A549 treated with RU486 at 1 μM for 4 hours (cell line): ENCODE measurements at places on chromosomes 5 and 9. TPM values are rescaled to one million over a fixed set of nuclear protein-coding genes. Genes with fewer than 3 reads are reported as not detected.

ANXA2R gene
- 1.9 to 3.0 TPM (median 2.2 TPM) in 5 replicates for total RNA-seq

ACOT12 gene
- 0.17 TPM in 1 of 5 replicates, not detected in the others for total RNA-seq

OTP gene
- total RNA-seq, result 0.08 to 0.19 TPM (median 0.13 TPM) in 4 of 5 replicates, not detected in the other

SPATA9 gene
- 0.42 TPM in 1 of 5 replicates, not detected in the others for total RNA-seq

NTRK2 gene
- total RNA-seq, result 0.01 to 0.07 TPM in 2 of 5 replicates, not detected in the others

CER1 gene
- not detected in 5 replicates for total RNA-seq

CTSV gene
- 10.4 to 14.9 TPM (median 12.9 TPM) in 5 replicates for total RNA-seq

ANKRD18A gene
- 4.9 to 11.4 TPM (median 10.5 TPM) in 5 replicates for total RNA-seq

LNPEP gene
- total RNA-seq, result 3.7 to 7.7 TPM (median 7.3 TPM) in 5 replicates

CENPH gene
- 15.6 to 35.5 TPM (median 31.7 TPM) in 5 replicates for total RNA-seq

LEAP2 gene
- 0.56 to 1.1 TPM (median 0.76 TPM) in 5 replicates for total RNA-seq

WNT8A gene
- total RNA-seq, result not detected in 5 replicates

RUSC2 gene
- 19.3 to 28.0 TPM (median 24.6 TPM) in 5 replicates for total RNA-seq

NRG2 gene
- total RNA-seq, result 1.8 to 2.8 TPM (median 2.1 TPM) in 5 replicates

PNPLA7 gene
- 0.54 to 0.85 TPM (median 0.83 TPM) in 5 replicates for total RNA-seq
